ENCODE measurements at places on chromosomes 12 and 14. TPM values are rescaled to one million over a fixed set of nuclear protein-coding genes. Genes with fewer than 3 reads are reported as not detected.

Gene TAS2R8
- total RNA-seq: not detected

Gene RNF212B
- total RNA-seq: not detected

Gene ENTPD5
- total RNA-seq: 13.0 TPM

Gene LRCOL1
- 1.2 TPM for total RNA-seq

Gene NPAS3
- 0.13 TPM for total RNA-seq

Gene CHGA
- total RNA-seq: not detected

Gene CLEC4E
- not detected for total RNA-seq

Gene ESR2
- 0.58 TPM for total RNA-seq

Gene CFAP54
- total RNA-seq: 21.5 TPM

Gene LBHD2
- not detected for total RNA-seq

Gene KIF5A
- 0.12 TPM for total RNA-seq

Gene ASIC1
- total RNA-seq: 0.55 TPM

Gene MANSC4
- 0.65 TPM for total RNA-seq

Gene SCNN1A
- total RNA-seq: 0.18 TPM

- no peak for DNase-seq
Observed at GRCh38 chr12:55695349-55695748, 12.4 kb downstream of the ITGA7 start.

DNA sequence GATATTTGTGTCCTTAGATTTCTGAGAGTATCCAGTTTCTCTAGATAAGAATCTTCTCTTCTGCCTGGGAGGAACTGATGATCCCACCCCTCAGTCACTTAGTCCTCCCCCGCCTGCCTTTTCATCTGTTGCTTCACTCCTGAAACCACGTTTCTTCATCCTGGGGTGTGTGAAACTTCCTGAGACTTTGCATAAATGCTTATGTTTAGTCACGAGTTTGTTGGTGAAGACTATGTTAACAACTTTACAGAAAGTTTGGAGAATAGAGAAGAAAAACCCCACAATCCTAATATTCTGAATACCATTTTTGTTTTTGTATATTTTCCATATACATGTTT lies 33.2 kb downstream of the MARK3 start:
- no peak for DNase-seq

GRCh38 chr12:76032043-76032981 lies 736 bp upstream of the PHLDA1 start:
- DNase-seq: peak; percentile 74

- no peak for DNase-seq
Observed at GRCh38 chr14:76138758-76139723, 12.7 kb upstream of the GPATCH2L start.

DNA sequence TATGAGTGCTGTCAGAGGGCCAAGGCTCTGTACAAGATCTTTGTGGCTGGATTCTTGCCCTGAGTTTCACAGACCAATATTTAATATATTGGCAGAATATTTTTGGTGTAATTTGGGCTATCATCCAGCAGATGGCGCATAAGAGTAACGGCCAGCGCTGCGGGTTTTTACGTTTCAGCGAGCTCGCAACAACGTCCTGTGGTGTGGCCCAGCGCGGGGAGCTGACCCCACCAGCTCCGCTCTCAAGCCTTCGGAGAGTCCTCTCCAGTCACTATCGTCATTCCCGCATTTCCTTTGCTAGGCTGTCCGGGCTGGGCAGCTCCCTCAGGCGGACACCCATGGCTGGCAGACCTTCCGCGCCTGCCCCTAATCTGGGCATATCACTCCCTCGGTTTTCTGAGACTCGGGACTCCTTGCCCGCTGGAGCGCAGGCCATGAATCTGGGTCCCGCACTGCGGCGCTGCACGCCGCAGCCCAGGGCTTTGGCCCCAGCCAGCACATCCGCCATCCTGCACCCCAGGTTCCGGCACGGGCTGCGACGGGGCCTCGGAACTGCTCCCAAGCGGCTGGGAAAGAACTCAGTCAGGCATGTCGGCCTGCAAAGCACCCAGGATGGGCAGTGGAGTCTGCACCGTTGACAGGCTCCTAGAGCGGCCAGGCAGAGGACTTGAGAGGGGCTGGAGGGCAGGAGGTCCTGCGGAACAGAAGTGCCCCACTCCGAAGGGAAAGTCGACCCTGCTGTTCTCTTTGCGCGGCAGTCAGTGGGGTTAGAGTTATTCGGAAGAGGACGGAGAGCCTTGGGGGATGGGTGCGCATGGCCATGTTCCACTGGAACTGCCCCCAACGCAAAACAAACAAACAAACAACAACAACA lies 18.4 kb downstream of the OLR1 start:
- peak; percentile 81 for DNase-seq

DNA sequence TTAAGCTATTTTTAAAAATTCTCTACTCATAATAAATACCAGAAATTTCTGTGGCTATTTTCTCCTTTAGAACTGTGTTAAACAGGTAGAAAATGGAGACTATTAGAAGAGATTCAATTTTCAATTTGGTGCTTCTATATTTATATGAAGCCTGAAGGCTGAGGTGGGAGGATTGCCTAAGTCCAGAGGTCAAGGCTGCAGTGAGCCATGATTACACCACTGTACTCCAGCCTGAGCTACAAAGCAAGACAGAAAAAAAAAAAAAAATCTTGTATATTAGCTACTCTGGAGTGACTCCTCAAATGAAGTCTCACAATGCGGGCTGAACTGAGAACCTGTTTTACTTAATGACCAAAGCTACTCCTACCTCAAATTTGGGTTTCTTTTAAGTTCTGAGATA lies 9.8 kb upstream of the DPF3 start:
- DNase-seq: no peak

DNA sequence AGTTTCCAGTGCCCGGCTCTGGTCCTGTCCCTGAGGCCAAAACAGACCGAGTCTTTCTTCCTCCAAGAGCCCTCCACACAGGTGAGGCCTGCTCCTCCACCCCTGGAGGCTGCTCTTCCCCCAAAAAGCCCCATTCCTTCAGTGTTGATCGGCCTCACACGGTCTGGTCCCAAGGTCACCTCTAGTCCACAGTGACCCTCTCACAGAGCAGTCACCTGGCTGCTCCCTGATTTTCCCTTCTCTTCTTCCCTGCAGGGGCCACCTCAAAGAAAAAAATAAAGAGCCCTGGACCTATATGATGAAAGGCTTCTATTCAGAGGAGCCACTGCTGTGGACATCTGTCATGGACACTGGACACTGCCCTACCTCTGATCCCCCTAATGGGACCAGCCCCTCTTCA lies 42.5 kb downstream of the TTC7B start:
- DNase-seq: no peak

DNA sequence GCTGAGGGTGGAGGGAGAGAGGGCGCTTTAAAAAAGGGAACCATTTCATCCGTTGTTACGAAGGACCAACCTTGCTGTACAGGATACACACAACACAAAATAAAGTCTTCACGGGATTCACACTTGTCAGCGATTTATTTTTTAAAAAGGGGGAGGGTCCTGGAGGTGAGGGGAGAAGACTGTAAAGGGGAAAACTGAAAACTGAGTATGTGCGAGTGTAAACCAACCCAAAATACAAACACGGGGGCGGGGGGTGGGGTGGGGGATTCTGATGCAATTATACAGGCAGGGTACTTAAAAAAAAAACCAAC lies 499 bp upstream of the PRKAG1 start:
- DNase-seq: no peak

GRCh38 chr12:65791400-65791799 lies 32.9 kb upstream of the HMGA2 start:
- DNase-seq: no peak

DNA sequence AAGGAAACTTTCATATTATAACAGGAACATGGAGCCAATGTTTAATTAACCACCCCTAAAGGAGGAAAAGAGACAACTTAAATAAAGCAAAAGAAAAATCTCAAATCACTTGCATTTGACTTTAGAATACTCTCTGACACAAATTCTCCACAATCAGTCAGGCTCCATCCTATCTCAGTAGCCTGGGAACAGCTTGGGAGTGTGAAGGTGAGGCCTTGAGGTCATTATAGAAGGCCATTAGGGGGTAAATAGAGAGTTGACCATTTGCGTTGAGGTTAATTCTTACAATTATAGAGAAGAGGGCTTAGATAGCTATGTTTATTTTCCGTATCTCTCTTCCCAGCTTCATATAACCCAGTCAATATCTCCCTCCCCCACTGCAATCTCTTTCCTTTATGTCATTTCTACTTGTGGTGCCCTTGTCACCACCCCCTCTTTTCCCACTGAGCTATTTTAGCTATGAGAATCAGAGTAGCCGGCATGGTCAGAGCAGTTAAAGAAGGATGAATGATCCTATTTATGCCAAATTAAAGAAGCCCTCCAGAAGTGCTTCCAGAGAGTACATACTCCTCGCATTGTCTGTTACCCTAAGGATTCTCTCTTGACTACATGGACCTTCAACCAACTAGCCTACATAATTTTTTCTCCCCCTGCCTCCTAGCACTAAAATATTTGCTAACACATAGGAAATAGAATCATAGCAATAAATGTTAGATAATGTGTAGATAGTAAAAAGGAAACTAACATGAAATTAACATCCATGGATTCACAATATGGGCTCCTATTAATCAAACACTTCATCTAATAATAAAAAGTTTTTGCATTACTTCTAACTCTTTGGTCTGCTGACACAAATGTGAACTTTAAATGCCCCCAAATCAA lies 135.2 kb upstream of the KRR1 start:
- DNase-seq: no peak

DNA sequence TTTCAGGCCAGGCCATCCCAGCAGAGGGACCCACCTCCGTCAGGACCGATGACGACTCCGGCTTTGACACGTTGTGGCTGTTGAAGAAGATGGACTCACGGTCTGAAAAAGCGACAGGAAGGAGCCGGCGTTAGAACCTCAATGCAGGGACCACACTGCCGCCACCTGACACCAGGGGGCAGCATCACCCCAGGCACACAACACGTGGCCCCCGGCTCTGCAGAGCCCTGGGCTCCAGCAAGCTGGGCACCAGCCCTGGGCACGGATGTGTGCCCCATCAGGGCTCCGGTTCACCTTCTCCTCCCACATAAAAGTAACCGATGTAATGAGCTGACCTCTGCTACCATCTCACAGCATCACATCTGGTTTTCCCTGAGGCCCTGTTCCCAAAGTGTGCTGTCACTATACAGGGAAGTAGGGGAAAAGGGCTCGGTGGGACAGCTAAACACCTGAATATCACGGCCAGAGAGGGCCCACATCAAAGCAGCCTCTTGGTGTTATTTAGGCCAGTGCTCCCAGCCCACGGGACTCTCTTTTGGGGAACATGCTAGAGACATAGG lies 29.0 kb downstream of the CHGA start:
- DNase-seq: peak; percentile 70

DNA sequence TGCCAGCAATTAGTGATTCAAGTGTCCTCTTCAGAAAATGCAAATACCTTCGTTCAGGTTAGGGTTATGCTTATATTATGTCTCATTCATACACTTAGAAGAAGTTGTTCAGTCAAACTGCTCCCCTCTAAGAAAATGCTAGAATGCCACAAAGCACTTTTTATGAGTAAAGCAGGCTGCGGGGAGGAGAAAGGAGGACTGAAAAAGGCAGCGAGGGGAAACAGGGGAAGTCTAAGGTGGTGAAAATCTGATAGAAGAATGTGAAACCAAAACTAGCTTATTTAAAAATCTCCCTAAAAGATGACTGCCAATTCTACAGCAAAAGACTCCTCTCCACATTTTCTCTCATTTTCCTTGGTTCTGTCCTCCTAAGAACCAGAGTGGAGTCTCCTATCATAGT lies 70.1 kb downstream of the PRKD1 start:
- no peak for DNase-seq

- DNase-seq: no peak
Observed at GRCh38 chr12:31728289-31728916, 418 bp downstream of the AMN1 start.

DNA sequence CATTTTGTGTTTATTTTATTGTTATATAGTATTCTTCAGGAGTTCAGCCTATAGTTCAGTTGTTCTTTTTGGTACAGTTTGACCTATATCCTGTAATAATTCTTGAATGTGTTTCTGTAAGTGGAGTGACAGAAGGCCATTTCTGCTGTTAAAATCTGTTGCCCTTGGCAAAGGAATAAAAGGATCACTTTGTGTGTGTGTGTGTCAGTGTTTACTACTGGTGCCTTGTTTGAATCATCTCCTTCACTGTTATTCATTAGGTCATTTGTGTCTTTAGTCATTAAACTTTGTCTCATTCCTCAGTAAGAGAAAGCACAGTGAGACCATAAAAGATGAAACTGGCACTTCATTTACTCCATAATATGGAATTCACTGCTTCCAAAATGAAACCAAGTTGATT lies 130.7 kb downstream of the TMTC2 start:
- DNase-seq: peak; percentile 35

DNA sequence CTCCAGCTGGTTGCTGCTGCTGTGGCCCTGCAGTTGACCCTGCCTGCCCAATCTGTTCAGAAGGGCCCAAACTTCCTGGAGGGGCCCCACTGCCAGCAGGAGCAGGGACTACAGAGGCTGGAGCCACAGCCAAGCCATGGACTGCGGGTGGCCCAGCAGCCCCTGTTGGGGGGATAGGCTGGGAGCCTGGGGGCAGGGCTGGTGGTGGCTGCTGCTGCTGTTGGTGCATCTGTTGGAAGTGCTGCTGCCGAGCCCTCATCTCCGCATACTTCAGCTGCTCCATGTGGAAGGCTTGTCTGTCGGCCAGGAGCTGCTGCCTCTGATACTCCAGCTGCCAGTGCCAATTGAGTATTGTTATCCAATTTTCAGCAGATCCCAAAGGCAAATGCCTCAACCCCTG lies 7.2 kb downstream of the MYL6 start:
- no peak for DNase-seq

DNA sequence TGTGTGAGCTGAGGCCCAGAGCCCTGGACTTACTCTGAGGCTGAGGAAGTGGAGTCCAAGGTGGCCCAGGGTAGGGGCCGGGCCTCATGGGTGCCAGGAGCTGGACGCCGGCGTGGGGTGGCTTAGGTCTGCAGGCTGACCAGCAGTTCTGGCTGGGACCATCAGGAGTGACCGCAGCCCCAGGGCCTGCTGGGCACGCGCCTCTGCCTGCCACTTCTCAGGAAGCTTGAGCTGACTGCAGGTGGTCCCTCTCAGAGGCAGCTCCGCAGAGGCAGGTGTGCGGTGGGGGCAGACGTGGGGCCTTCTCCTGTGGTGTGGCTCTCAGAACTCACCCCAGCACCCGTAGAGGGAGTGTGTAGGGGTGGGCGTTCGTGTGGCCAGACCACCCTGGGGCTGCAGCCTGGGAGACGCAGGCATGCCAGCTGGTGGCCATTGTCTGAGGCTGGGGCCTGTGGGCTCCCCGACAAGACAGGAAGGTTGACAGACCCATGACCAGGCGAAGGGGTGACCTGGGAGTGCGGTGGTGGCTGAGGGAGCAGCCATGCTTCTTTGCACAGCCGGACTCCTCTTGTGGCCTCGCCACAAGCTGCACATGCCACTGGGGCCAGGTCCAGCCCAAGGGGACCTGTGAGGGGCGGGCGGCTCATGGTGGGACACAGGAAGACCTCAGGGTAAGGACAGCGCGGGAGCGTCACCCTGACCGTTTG lies 40.0 kb upstream of the TEX22 start:
- DNase-seq: no peak

- DNase-seq: no peak
Observed at GRCh38 chr14:40240245-40240859, 808.1 kb upstream of the FBXO33 start.

DNA sequence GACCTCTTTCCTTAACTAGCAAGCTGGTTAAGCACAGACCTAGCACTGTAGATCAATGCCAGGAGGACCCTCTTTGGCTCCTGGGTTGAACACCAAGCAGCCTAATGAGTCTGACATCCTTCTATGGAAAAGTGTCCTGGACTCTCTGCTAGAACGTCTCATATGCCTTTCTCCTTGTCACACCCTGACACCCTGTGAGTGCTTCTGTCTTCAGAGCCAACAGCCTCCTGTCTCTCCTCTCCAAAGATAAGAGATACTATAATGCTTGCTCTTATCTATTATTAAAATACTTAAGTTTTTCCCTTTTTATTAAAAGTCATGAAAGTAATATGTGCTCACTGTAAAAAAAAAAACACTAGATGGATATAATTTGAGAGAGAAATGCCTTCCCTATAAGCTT lies 222.7 kb downstream of the FOXN3 start:
- no peak for DNase-seq
